ENCODE measurements at places on chromosomes 5 and 9.

DNA sequence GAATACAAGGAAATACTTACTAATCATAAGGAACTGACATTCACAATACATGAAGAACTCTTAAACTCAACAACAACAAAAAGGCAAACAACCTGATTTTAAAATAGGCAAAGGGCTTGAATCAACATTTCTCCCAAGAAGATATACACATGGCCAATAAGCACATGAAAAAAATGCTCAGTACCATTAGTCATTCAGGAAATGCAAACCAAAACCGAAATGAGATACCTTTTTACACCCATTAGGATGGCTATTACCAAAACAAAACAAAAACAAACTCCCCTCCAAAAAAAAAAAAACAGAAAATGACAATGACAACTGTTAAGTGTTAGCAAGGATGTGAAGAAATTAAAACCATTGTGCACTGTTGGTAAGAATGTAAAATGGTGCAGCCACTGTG is 104.1 kb upstream of the ZNF462 start:
- DNase-seq = no peak

DNA sequence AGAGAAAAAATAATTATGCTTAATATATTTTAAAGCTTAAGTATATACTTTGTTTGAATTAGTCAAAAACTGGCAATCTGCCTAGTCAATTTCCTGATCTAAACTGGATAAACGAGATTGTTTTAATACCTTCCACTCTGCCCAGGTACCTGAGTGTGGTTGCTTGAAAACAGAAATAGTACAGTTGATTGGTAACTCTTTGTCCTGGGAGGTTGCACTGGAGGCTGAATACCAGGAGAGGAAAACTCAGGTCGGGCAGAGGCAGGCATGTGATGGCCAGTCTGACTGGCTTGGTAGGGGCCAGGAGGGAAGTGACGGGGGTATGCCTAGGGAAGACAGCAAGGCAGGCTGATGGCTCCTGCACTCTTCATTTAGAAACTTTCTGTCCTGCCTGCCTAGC is 80.2 kb downstream of the PIK3R1 start:
- DNase-seq = no peak

DNA sequence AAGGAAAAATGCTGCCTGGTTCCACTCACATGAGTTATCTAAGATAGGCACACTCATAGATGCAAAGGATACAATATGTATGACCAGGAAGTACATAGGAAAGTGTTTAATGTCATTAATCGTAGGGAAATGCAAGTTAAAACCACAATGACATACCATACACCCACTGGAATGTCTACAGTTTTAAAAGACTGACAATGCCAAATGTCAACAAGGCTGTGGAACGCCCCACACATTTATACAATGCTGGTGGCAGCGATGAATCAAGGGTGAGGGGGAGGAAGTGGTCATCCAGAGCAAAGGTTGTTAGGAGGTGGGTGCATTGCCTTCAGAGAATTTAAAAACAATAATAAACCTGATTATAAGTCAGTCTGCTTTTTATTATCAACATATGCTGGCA is 437.8 kb downstream of the ARHGEF28 start:
- no peak for DNase-seq

GRCh38 chr9:28024676-28025075 is 451.4 kb upstream of the C9orf72 start:
- DNase-seq = no peak

- no peak for DNase-seq
These were observed 86.3 kb upstream of the IRX1 start for GRCh38 chr5:3509290-3509689.

GRCh38 chr5:134997015-134997414 is 29.3 kb downstream of the CATSPER3 start:
- DNase-seq = no peak

DNA sequence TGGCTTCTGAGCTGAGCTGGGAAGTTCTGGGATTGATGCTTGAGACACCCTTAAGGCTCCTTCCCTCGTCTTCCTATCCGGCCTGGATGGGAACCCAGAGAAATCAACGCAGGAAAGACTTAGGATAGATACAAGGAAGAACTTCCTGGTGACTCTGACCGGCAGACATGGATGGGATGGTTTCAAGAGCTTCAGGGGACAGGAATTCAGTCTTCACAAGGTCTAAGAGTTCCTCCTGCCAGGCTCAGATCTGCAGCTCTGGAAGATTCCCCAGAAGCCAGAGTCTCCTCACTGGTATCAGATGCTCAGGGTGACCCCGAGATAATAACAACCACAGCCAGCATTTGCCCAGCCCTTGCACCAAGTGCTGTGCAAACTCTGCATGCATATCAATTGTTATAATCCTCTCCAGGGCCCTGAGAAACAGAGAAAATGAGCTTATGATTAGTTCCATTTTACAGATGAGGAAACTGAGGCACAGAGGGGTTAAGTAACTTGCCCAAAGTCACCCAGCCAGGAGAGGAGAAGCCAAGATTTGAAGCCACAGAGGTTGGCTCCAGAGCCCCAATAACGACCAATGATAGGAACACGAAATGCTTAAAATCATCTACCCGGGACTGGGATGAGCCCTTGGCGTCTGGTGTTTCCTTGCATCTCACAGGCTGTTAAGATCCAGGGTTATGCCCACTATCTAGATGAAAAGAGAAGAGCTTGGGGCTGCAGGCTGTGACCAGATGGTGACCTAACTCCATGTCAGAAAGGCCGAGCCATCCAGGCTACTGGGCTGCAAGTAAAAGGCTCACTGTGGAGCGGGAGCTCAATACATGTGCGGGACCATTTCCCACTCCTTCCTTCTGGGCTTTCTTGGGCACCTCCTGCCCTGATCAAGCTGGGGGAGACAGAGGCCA is 119.8 kb downstream of the C9orf50 start:
- no peak for DNase-seq

- DNase-seq = no peak
These were observed at the start of gene PTPN3 for GRCh38 chr9:109498195-109499092. Gene PTPN3, minus strand, starts transcription at chr9:109498307. Its CDS starts 34,873 bp downstream, at chr9:109463434.

GRCh38 chr9:26334706-26335105 is 557.9 kb downstream of the CAAP1 start:
- no peak for DNase-seq

- no peak for DNase-seq
These were observed 226.6 kb downstream of the EBF1 start for GRCh38 chr5:158873104-158873503.
